NCI-H526 treated with DMSO at 0.1 percent for 48 hours (cell line): ENCODE measurements at places on chromosomes 2 and 18.

- DNase-seq: no peak
Measured at GRCh38 chr2:100136310-100136709, 6.1 kb downstream of the AFF3 start.

GRCh38 chr18:39057423-39058064, 1491.9 kb upstream of the CELF4 start:
- no peak for DNase-seq

GRCh38 chr18:10085416-10085815, 171.6 kb downstream of the VAPA start:
- no peak for DNase-seq

GRCh38 chr18:7957297-7957696, 390.2 kb downstream of the PTPRM start:
- DNase-seq: no peak

DNA sequence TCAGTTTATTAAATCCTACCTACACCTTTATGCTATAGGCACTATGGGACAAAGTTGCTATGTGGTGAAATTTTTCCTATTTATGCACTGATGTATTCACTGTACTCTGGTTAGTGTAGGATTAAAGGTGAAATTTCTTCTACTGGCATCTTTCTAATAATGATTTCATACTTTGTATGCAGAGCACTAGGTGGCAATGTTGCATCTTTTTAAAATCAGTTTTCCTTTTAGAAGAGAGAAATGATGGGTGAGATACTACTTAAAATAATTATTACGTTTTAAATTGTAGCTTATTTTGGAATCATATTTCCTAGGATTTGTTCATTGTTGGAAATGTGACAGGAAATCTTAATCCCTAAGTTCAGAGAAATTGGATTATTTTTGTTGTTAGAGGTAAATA, 150.9 kb downstream of the CD8B2 start:
- DNase-seq: peak; percentile 24

DNA sequence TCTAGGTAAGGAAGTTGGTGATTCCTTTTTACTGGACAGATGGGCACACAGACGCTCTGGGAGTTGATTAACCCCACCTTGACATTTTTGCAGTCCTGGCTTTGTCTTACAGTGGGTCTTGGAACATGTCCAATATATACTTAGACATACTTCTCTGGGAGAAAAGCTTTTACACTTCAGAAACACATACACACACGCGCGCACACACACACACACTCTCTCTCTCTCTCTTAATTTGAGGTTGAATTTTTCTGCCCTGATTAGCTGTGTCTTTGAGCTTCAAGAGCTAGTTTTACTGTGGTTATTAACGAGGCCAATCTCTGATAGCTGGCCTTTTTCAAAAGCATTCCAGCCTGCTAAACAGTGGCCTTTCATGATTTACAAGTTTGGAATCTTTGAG, 215.0 kb downstream of the MYCN start:
- DNase-seq: no peak

GRCh38 chr2:24402242-24403097, 42.1 kb upstream of the ITSN2 start:
- DNase-seq: no peak

GRCh38 chr2:140436936-140437335, 1656.7 kb upstream of the NXPH2 start:
- DNase-seq: no peak

DNA sequence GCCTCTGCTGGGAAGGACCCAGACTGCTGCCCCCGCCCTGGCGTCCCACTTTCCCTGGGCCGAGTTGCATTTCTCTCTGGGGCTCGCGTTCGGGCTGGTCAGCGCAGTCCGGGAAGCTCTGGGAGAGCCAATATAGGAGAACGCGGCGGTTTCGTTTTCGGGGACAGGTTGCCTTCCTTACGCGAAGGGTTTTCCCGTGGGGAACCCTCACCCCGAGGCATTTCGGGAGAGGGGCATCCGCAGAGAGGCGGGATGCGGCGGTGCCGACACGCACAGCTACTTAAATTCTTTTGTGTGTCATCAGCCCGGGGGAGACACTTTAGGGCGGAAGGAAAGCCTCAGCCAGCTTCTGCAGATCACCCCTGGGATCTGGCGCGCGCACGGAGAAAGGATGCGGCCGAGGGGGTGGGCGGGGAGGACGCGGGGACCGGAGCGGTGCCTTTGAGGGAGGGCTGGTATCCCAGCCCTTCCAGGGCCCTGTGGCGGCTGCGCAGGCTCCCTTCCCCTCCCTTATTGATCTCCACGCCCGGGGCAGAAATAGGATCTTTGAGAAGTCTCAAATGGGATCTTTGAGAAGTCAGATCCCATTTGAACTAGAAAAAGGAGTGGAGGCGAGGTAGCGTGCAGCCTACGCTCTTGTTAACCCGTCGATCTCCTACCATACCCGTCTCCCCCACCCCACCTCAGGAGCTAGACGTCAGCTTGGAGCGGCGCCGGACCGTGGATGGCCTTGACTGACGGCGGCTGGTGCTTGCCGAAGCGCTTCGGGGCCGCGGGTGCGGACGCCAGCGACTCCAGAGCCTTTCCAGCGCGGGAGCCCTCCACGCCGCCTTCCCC, 1.2 kb downstream of the GATA6 start:
- peak; percentile 58 for DNase-seq

DNA sequence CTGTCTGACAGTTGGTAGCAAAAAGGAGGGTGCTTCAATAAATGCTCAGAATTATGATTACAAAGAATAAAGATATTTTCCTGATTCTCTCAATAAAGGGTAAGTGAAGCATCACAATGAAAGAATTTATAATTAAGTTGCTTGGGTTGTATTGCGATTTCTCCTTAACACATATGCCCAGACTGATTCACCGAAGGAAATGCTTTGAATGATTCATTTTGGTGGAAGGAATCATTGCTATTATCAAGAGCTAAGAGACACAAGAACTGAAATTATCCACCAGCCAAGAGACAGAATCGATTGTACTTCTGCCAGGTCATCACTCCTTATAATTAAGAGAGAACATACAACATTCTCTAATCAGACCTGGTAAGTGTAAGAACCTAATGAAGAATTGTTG, 301.4 kb downstream of the NR4A2 start:
- no peak for DNase-seq

DNA sequence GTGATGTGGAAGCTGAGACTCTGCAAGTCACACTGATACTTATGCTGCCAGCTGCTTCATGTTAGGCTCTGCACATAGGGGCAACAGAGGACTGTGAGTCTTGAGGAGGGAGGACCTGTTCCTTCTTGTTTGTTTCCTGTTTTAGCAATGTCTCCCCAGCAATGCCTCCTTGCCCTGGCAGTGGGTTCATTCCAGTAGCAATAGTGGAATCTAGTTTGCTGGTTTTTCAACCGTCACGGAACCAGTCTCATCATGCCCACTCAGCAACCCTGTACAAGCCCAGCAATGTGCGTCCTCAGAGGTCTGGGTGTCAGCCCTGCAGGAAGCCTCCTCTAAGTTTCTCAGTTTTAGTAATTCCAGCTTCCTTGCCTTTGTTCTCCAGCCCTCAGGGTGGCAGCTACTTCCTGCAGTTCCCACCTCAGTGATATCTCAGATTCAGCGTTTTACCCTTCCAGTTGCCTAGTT, 20.5 kb upstream of the ITGB6 start:
- DNase-seq: no peak

GRCh38 chr18:36302676-36303075, 5.2 kb downstream of the FHOD3 start:
- no peak for DNase-seq
